ENCODE measurements at places on chromosomes 4 and X.

- DNase-seq = no peak
Measured at GRCh38 chr4:120132935-120133334, 66.3 kb upstream of the MAD2L1 start.

GRCh38 chrX:122119361-122119760 lies 1064.7 kb upstream of the GRIA3 start:
- DNase-seq = no peak

DNA sequence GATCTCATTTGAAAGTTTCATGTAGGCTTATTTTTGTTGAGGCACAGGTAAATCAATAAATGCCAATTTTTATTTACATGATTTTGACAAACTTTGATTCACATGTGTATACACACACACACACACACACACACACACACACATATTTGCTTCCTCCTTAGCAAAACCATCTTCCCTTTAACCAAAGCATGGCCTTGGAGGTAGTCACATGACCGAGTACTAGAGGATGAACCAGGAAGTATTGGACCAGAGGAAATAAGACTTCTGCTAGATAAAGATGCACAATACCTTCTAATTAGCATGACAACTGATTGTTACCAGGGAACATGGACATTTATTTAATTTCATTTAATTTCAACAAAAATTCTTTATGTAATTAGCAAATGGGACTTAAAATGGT lies 23.4 kb upstream of the CFAP299 start:
- no peak for DNase-seq

DNA sequence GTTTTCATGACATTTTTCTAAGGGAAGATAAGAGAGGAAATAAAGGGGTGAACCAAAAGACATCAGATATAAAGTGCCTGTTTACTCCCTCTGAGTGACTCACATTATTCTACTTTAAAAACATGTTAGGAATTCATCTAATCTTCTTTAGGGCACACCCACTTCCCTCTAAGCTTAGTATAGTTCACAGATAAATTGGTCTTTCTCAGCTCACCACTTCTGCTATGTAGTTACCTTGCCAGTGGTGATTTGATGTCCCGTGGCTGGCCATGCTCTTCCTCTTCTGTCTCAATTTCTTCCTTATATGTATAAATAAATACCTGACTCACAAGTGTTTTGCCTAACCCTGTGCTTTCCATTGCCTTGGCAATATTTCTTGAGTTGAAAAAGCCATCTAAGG lies 96.8 kb downstream of the PDLIM5 start:
- no peak for DNase-seq

GRCh38 chrX:127038065-127038464 lies 218.5 kb downstream of the PRR32 start:
- DNase-seq = no peak

GRCh38 chr4:108166038-108166437 lies 2.7 kb downstream of the LEF1 start:
- DNase-seq = no peak

GRCh38 chr4:184590196-184590595 lies 59.1 kb downstream of the CASP3 start:
- no peak for DNase-seq

GRCh38 chr4:104860238-104861123 lies 286.2 kb upstream of the TET2 start:
- DNase-seq = peak; percentile 25

GRCh38 chrX:132059973-132060540 lies 37.0 kb downstream of the STK26 start:
- no peak for DNase-seq

DNA sequence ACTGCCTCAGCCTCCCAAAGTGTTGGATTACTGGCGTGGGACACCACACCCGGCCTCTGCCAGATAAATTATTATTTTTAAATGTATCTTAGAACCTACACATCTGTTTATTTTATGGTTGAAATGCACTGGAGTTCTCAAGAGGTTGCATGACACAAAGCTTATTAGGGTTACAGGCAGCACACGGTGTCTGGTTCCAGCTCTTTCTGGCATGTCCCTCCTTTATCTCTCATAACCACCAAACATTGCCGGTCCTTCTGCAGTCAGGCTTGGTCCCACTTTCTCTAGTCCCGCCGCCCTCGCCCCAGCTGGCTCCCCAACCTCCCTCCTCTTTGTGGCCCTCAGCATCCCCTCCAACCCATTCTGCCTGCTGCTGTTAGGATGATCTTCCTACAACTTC lies 39.7 kb upstream of the SPRY1 start:
- DNase-seq = no peak

- DNase-seq = no peak
Measured at GRCh38 chr4:140809676-140810075, 53.5 kb upstream of the TBC1D9 start.

DNA sequence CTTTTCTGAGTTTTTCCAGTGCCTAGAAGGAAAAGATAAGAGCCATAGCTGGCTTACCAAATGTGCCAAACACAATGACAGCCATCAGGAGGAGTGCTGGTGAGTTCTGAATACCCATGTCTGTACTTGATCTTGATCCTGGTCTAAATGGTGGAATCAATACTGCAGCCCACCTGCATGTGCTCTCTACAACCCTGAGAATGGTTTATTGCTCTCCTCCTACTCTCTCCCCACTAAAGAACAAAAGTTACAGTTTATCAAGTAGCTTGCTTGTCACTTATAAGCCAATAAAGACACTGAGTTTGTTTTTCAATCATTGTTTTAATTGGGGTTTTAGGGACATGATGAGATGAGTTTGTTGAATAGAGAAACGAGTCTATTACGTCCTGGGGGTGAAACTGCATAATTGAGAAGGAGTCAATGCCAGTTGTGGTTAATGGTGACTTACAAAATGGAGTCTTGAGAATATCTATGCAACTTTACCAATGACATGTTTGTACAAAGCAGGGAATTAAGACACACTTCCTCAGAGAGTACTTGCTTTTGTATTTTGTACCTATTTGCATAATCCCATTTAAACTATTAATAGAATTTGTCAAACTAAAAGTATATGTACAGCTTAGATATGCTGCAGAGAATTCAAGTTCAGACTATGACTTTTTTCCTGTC lies 20.8 kb upstream of the CXCL3 start:
- no peak for DNase-seq

DNA sequence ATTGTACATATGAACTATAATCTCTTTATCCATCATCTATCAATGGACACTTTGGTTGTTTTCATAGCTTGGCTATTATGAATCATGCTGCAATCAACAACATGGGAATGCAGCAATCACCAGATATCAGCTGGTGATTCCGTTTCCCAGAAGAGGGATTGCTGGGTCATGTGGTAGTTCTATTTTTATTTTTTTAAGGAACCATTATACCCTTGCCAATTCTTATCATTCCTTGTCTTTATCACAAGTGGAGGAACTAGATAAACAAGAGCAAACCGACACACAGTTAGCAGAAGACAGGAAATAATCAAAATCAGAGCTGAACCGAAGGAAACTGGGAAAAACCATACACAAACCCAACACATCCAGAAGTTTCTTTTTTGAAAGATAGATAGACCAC lies 14.5 kb upstream of the LNX1 start:
- DNase-seq = no peak

DNA sequence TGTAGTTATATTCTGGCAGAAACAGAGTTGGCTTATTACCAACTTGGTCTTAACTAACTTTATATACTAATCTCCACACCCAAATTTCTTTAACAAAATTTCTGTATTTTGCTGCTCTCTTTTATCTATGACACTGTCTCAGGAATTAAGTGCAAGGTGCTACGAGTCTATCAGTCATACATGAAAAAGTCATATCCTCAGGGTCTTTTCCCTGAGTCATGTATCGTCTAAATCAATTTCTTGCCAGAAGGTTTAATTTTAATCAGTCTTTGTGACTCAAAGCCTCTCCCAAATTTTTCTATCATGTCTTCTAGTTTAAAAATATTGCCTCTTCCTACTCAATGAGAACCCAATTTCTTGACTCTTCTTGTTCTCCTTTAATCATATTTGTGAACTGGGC lies 1803.6 kb upstream of the PCDH7 start:
- DNase-seq = no peak

DNA sequence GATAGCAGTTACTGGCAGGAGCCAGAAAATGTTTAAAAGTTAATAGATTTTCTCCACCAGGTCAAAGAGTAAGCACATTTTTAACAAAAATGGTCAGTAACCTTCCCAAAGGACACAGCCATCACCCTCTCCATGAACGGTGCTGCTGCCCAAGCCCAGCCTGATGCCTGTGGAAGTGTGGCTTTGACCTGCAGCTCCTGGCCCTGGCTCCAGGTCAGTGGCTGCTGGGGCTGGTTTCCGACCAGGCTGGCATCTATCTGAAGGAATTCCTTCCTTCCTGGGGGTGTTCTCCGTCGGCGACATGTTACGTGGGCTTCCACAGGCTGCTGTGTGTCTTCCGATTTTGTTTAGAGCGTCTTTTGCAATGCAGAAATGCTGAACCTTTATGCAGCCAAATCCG lies 61.7 kb downstream of the ACOX3 start:
- no peak for DNase-seq

DNA sequence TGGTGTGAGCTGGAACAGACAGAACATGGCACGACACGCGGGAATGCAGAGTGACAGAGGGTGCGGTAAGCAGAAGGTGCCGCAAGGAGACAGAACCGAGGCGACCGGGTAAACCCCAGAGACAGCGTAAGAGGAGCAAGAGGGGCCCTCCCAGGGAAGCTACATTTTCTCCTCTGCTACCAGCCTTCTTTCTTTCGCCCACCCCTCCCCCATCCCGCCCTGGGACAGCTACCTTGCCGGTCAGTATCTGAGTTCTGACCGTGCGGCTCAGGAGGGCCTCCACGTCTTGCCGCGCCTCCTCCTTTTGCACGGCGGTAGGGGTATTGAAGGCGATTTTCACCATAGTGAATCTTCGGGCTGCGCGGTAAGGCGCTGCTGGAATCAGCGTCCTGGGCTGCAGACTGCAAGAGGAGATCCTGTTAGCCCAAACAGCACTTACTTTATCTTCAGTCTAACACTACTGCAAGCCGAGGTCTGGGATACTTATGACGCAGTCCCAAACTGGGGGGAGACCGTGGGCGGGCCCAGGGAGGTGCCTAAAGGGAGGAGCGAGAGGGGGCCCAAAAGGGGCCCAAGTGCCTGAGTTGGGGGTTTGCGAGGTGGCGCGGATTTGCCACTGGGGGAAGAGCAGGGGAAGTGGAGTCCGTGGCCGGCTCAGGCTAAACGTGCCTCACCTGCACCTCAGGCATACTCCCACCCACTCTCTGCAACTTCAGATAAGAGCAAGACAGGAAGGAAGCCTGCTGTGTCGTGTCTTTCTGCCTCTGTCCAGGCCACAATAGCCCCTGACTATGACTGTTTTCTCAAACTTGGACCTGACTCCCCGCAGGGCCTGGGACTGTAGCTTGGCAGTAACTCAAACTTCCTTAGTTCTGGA lies at the start of gene ITM2A:
Gene ITM2A (minus strand): TSS at position 462 of the 877 bp plus-strand sequence. CDS start 119 bp downstream, at position 343.
- DNase-seq = no peak

GRCh38 chrX:142428916-142429315 lies 223.8 kb upstream of the MAGEC2 start:
- DNase-seq = no peak

DNA sequence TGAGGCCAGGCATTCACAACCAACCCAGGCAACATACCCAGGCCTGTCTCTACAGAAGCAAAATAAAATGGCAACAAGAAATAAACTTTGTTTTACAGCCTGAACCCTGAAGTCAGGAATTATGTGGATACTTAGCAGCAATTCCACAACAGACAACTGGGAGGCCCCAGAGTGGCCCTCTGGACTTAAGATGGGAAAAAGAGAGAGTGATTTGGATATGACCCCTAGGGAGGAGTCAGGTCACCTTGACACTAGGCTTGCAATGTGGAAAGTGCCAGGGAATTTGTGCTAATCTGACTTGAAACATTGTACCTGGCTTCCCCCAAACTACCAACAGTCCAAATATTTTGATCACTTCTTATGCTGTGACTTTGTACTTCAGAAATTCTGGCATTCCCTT lies 193.1 kb downstream of the PARM1 start:
- no peak for DNase-seq

- no peak for DNase-seq
Measured at GRCh38 chr4:40843696-40844095, 93.9 kb downstream of the NSUN7 start.

- peak; percentile 59 for DNase-seq
Measured at GRCh38 chr4:18593297-18594002, 571.9 kb upstream of the LCORL start.

DNA sequence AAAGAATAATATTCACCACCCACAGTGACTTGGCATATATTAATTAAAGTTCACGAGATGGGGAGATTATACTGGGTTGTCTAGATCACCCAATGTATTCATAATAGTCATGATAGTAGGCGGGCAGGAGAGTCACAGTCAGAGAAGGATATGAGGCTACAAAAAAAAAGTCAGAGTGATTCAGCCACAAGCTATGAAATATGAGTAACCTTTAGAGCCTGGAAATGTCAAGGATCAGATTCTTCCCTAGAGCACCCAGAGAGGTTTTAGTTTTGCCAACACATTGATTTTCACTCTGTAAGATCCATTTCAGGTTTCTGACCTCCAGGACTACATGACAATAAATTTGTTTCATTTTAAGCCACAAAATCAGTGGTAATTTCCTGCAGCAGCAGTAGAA lies 501.9 kb downstream of the GABRG1 start:
- DNase-seq = no peak

- DNase-seq = no peak
Measured at GRCh38 chrX:154829926-154830442, 4.5 kb downstream of the SMIM9 start.

DNA sequence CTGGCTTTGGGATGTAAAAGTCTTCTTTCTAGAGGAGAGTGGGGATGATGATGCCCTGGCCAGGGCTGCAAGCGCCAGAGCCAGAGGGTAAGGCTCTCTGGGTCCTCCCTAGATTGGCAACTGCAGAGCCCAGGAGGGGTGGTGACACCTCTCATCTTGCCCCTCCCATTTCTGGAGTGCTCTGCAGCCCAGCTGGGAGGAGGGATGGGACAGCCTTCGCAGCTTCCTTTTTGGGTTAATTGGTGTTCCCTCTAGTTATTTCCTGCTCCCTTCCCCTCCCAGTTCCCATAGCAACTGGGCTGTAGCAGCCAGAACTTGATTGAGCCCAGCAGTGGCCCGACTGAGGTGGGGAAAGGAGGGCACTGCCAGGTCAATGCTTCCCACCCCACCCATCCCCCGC lies 19.2 kb downstream of the NALF2 start:
- DNase-seq = no peak

- no peak for DNase-seq
Measured at GRCh38 chrX:148713981-148714380, 213.6 kb downstream of the AFF2 start.

- peak; percentile 20 for DNase-seq
Measured at GRCh38 chr4:159283696-159284095, 180.8 kb downstream of the RAPGEF2 start.

- DNase-seq = no peak
Measured at GRCh38 chrX:12159799-12160198, 21.5 kb downstream of the FRMPD4 start.

- DNase-seq = no peak
Measured at GRCh38 chrX:42248226-42248625, 324.9 kb upstream of the CASK start.

DNA sequence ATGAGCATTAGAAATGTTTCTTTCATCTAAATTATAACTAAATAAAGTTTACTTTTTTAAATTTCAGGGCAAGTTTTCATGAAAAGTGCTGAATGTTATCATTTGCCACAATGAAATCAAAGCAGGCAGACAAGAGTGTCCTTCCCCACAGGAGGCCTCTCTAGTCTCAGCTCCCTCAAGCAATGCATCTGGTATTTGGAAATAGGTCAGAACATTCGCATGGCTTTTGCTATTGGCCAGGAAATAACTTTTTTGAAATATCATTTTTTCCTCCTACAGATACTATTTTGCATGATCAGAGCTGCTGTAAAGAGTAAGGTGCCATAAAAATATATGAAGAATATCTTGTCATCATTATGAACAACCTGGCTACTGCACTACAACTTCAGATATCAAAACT lies 41.1 kb downstream of the MAD2L1 start:
- DNase-seq = no peak

GRCh38 chr4:3851881-3852280 lies 85.7 kb downstream of the ADRA2C start:
- no peak for DNase-seq

Measured in iPS DF 19.7 (cell line).